Activated CD4-positive, alpha-beta T cell treated with anti-CD3 and anti-CD28 coated beads, Interleukin-2, Interleukin-4, amounts not matched to agents 100 ng/mL and 50 ng/mL, durations not matched to agents 16 hours and 8 hours (primary cell): ENCODE measurements at places on chromosomes 4 and X.

DNA sequence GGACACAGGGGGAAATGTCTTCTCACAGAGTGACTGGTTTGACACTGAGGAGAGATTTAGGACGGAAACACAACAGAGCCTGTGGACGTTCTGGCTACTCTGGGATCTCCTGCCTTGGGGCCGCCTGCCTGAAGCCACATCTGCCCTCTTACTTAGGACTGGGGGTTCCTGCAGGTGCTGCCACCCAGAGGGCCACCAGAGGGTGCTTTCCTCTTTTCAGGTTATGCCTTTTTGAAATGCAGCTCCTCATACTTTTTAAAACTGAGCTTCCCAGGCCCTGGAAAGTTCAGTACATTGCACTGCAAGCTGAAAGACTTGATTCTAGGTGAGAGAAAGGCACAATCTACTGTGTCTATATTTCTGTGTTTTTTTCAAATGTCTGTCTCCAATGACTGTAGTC, 92.2 kb upstream of the PGRMC2 start:
- no peak for DNase-seq

DNA sequence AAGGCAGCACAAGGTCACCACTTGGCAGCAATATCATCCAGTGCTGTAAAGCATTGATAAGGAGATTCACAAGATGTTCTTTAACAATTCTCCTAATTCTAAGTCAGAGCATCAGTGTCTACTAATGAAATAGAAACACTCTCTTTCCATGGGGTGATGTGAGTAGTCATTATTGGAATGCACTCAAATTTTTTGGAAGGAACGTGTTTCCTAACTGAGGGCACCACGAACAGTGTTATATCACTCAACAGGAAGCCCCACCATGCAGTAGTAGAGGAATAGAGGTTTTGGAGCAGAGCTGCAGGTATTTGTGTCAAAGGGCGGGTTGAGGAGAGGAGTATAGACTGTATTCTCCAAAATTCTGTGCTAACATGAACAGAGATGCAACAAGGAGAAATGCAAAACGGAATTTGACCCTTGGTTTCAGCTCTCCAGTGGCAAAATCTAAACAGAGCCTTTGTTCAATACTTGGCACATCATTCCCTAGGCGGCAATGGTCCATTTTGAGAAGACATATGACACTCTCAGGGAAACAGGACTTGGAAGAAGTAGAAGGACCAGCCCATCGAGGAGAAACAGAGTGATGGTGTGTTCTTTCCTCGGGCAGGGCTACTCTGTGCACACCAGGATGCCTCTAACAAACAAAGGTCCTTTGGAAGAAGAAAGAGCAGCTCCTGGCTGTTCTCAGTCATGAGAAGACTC, 98.9 kb downstream of the CPEB2 start:
- DNase-seq = no peak

GRCh38 chr4:179325181-179325580, 1882.9 kb upstream of the AGA start:
- DNase-seq = no peak

DNA sequence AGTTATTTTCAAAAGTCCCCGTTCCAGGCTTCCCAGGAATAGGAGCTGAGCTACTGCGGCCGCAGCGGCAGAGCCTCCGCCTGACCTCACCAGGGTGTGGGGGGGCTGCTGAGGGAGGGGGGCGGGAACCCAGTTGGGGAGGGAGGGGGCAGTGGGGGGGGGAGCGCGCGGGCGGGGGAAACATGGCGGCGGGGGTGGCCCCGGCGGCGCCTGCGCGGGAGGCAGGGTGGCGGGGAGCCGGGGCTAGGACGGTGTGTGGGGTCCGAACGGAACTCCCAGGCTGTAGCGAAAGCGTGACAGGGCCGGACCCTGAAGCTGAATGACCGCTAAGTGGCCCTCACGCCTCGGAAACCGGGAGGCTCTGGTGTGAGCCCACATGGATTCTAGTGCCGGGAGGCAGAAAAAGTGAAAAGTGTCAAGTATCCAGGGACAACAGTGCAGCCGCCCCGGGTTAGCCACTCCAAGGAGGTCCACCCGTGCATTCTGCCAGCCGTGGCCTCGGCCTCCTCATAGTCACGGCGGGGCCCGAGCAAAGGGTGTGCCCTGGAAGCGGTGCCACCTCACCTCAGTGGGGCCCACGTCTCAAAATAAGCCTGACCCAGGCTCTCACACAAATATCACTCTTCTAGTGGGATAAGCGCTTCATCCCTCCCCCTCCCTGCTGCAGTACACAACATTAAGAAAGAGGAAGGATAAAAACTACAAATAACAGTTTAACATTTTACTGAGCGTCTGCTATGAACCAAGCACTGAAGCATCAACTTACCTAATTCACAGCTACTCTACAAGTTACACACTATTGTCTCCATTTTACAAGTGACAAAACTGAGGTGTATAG, at the start of gene KLHL13:
Gene KLHL13 (minus strand): TSS at position 98 of the 838 bp plus-strand sequence. CDS start 88,337 bp downstream, outside the sequence.
- DNase-seq = no peak

DNA sequence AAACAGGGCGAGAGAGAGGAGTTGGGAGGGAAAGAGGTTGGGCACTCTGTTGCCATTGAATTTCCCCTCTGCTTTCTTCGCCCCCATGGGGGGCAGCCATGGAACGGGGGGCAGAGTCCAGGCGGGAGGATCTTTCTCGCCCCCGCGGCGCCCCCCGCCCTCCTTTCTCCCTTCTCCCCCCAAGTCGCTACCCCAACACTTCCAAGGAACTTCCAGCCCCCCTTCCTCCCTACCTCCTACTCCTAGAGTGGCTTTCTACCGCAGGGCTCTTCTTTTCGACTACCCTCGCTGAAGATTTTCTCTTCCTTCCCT, 594 bp upstream of the STAG2 start:
- DNase-seq = no peak

DNA sequence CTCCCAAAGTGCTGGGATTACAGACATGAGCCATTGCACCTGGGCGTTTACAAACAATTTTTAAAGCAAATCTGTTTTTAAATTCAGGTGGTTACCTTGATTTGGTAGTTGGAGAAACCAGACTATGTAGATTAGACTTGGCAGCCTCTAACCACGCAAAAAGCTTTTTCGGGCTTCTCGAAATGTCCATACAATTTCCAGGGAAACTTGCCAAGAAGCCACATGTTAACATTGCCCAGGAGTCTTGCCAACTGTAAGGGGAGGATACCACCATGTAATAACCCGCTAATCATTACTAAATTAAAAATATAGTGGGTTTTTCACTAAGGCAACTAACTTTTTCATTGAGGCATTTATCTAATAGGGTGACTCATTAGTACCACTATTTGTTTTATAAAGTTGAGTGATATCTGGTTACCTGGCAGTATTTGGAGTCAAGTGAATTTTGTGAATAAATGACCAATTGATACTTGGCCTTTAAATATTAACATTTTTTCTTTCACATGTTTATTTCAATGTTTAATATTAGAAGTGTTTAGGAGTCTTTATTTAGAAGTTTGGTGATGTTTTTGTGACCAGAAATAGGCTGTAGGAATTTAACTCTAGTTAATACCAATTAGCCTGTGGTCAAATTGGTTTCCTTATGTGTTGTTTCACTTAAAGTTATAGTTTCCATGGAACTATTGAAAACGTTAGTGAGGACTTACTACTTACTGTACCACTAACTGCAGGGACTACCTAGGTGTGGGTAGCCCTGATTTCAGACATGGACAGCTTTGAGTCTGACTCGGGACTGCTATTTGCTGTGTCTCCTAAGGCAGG, 61.3 kb downstream of the CLDN34 start:
- DNase-seq = no peak

- no peak for DNase-seq
These were observed 221.0 kb downstream of the SPCS3 start for GRCh38 chr4:176540814-176541213.

GRCh38 chr4:2991243-2991642, 27.9 kb downstream of the GRK4 start:
- no peak for DNase-seq
